Retina (tissue), 1 donor: ENCODE measurements at places on chromosomes 7 and 10.

GRCh38 chr7:94436018-94436604, 41.4 kb downstream of the COL1A2 start:
- DNase-seq, result no peak

- DNase-seq, result no peak
Observed at GRCh38 chr7:105698531-105698930, 117.2 kb upstream of the EFCAB10 start.

DNA sequence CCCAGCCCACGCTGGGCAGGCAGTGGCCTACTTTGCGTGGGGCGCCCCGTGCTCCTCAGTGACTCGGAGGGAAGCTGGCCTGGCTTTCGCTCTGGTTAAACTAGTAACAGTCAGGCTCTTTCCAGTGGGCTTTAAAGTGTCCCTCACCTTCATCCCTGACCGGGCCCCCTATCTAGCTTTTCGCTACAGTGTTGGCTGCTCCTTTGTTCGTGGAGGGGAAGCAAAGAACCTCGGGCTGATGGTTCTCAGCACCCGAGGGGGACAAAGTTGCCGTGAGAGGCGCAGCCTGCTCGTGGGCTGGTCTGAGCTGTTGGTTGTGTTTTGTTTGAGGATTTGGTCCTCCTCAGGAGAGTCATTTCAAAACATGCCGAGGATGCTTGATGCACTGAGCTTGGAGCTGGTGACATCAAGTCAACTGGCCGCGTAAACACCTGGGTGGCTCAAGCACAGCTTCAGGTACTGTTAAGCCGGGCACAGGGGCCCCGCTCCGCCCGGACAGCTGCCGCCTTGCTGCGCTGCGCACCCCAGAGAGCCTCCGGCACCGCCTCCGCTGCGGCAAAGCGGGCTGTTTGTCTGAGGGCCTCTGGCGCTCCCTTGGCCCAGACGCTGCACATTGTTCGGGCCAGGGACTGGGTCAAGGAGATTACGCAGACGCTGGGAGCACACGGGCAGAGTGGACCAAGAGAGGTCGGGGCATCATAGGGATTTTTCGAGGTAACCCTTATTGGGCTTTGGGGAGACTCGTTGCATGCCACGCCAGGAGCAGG, 1.6 kb downstream of the DLX6 start:
- DNase-seq, result peak; percentile 72

DNA sequence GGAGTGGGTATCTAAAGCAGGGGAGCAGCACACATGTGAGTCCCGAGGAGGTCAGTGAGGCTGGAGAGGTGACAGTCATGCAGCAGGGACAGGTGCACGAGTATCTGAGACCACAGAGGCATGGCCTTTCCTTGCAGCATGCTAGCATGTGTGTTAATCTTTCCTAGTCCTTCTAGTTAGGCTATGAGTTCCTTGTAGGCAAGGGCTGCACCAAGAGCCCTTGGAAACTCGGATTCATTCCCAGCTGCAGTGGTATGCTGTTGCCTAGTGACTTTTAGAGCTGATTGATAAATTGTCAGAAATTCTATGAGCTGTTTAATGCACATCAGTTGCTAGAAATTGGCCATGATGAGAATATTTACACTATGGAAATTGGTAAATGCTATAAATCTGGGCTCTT, 132.0 kb downstream of the SORCS3 start:
- DNase-seq, result no peak

- no peak for DNase-seq
Observed at GRCh38 chr7:44051611-44052220, 7.2 kb downstream of the DBNL start.

- no peak for DNase-seq
Observed at GRCh38 chr7:28145931-28146330, 34.7 kb downstream of the JAZF1 start.

DNA sequence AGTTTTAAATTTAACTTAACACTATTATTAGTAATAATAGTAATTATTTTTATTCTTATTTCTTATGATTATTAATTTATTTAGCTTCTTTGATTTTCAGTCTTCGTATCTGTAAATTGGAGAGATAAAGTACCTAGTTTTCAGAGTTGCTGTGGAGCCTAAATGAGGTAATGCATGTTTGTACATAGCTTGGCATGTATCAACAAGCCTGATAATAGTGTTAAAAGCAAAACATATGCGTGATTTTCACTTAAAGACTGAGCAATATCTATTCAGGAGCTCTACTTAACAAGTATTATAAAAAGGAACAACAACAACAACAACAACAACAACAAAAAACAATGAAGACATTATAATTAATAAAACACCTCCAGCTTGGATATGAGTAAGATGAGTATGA, 12.4 kb downstream of the CALCR start:
- DNase-seq, result no peak
